A549 treated with Mapracorat at 1 μM for 4 hours (cell line): ENCODE measurements at places on chromosomes 4 and X. TPM values are rescaled to one million over a fixed set of nuclear protein-coding genes. Genes with fewer than 3 reads are reported as not detected.

Gene SASH3
- total RNA-seq, result not detected in 5 replicates

Gene ABCG2
- 17.1 to 18.0 TPM (median 17.4 TPM) in 5 replicates for total RNA-seq

Gene ASB9
- 19.5 to 25.3 TPM (median 21.0 TPM) in 5 replicates for total RNA-seq

Gene APBB2
- 7.2 to 12.3 TPM (median 8.5 TPM) in 5 replicates for total RNA-seq

Gene G3BP2
- 65.4 to 90.7 TPM (median 79.1 TPM) in 5 replicates for total RNA-seq

Gene SSX4
- not detected in 5 replicates for total RNA-seq

Gene NR0B1
- total RNA-seq, result 18.8 to 30.9 TPM (median 24.1 TPM) in 5 replicates

Gene PTPN13
- 3.7 to 4.1 TPM (median 3.9 TPM) in 5 replicates for total RNA-seq

Gene RAB33A
- 0.13 to 0.32 TPM (median 0.27 TPM) in 5 replicates for total RNA-seq

Gene TRIM60
- total RNA-seq, result not detected in 5 replicates

Gene FRG2
- total RNA-seq, result not detected in 5 replicates

Gene AVPR2
- 0.11 to 0.22 TPM in 2 of 5 replicates, not detected in the others for total RNA-seq

Gene HTR2C
- not detected in 5 replicates for total RNA-seq

Gene ASB12
- 0.12 TPM in 1 of 5 replicates, not detected in the others for total RNA-seq

Gene KLKB1
- not detected in 5 replicates for total RNA-seq

Gene TMEM131L
- total RNA-seq, result 5.5 to 6.5 TPM (median 6.3 TPM) in 5 replicates

Gene PPAT
- 14.9 to 18.5 TPM (median 15.8 TPM) in 5 replicates for total RNA-seq

Gene NUP62CL
- 13.7 to 16.8 TPM (median 15.9 TPM) in 5 replicates for total RNA-seq

Gene SSX2B
- not detected in 5 replicates for total RNA-seq

Gene FGF5
- 0.07 to 1.3 TPM (median 0.75 TPM) in 5 replicates for total RNA-seq

Gene MTTP
- not detected in 5 replicates for total RNA-seq

Gene GAB1
- total RNA-seq, result 2.0 to 3.0 TPM (median 2.0 TPM) in 5 replicates

Gene DUX4
- not detected in 5 replicates for total RNA-seq

Gene PLAC8
- total RNA-seq, result 0.55 to 1.1 TPM (median 0.89 TPM) in 5 replicates

Gene GPR50
- 0.10 to 0.25 TPM (median 0.21 TPM) in 5 replicates for total RNA-seq

Gene PARM1
- total RNA-seq, result 0.47 to 0.63 TPM (median 0.56 TPM) in 5 replicates

Gene HELQ
- total RNA-seq, result 4.7 to 8.0 TPM (median 5.4 TPM) in 5 replicates

Gene PRPS2
- 34.9 to 47.2 TPM (median 42.4 TPM) in 5 replicates for total RNA-seq

Gene SMIM43
- total RNA-seq, result 0.11 to 0.28 TPM (median 0.15 TPM) in 5 replicates

Gene RNF175
- total RNA-seq, result not detected in 5 replicates

Gene HEPH
- not detected in 5 replicates for total RNA-seq

Gene TMPRSS11F
- total RNA-seq, result not detected in 5 replicates

Gene USP51
- total RNA-seq, result 0.41 to 0.60 TPM (median 0.43 TPM) in 5 replicates

Gene RNF150
- total RNA-seq, result 0.20 to 0.64 TPM (median 0.30 TPM) in 5 replicates

Gene TLR10
- 0.05 TPM in 2 of 5 replicates, not detected in the others for total RNA-seq

Gene CSN1S1
- not detected in 5 replicates for total RNA-seq

Gene TRPC5OS
- total RNA-seq, result not detected in 5 replicates

Gene IQCM
- total RNA-seq, result not detected in 5 replicates

Gene KLHL4
- total RNA-seq, result 4.4 to 6.2 TPM (median 5.3 TPM) in 5 replicates

Gene CCNI
- total RNA-seq, result 61.8 to 66.8 TPM (median 63.4 TPM) in 5 replicates

Gene DACH2
- total RNA-seq, result not detected in 5 replicates
